Fibroblast of skin of scalp (primary cell): ENCODE measurements at places on chromosomes 4 and X.
A peak's percentile ranks its signal among the peaks of the same experiment; 100 is the strongest.

- peak; percentile 86 for DNase-seq
Measured at GRCh38 chr4:124953061-124953460, 240.5 kb upstream of the ANKRD50 start.

- peak; percentile 45 for DNase-seq
Measured at GRCh38 chr4:41413670-41414411, 124.1 kb upstream of the LIMCH1 start.

- DNase-seq: no peak
Measured at GRCh38 chr4:35884714-35885480, 359.4 kb downstream of the ARAP2 start.

GRCh38 chr4:48190839-48191238, 56.8 kb upstream of the TXK start:
- no peak for DNase-seq

GRCh38 chr4:121789960-121790829, 10.9 kb upstream of the EXOSC9 start:
- DNase-seq: peak; percentile 83

DNA sequence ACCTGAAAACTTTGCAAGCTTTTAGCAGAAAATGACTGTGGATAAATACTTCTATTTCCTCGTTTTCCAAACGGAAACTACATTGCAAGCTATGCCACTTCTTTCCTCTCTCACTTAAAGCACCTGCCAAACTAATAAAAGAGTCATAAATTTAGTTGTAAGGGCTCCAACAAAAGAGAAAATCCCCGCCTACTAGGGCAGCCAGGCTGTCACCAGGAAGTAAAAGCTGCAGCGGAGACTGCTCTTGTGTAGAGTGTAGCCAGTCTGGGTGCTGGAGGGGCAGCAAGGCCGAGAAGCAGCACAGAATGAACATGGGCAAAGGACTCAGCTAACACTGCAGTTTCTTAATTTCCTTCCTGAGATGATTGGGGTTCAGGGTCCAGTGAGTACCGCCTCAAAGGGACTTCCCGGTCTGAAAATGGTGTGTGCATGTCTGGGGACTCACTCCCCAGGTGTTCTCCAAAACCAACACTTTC, 89.3 kb upstream of the MAML3 start:
- no peak for DNase-seq

- no peak for DNase-seq
Measured at GRCh38 chr4:6854098-6854744, 55.4 kb upstream of the TBC1D14 start.

DNA sequence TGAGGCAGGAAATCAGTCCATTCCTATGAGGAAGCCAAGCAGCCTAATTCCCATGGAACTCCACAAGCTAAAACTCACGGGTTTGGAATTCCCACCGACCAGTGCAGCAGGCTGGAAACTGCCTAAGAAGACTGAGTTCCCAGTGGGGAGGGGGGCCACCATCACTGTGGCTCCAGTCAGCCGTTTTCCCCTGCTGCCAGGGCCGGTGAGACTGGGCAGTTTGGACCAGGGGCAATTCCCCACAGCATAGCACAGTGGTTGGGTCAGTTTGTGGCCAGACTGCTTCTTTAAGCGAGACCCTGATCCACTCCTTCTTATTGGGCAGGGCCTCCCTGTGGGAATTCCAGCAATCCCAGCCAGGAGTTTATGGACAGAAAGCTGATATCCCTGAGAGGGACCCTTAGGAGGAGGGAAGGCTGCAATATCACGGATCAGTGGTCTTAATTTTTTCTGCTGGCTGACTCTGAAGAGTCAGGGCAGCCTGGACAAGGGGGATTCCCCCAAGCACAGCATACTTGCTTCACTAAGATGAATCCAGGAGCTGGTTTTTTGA, 20.7 kb downstream of the PAGE5 start:
- no peak for DNase-seq

DNA sequence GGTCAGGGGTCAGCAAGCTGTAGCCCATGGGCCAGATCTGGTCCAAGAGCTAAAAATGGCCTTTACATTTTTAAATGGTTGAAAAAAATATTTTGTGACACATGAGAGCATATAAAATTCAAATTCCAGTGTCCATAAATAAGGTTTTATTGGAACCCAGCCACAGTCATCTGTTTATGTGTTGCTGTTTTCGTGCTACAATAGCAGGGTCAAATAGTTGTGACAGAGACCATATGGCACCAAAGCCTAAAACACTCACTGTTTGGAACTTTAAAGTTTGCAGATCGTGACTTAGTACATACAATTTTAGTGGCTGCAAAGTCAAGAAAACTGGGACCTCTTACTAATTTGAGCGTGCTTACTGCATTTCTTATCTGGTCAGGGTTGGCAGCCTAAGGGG, 29.2 kb downstream of the LAMP2 start:
- no peak for DNase-seq

DNA sequence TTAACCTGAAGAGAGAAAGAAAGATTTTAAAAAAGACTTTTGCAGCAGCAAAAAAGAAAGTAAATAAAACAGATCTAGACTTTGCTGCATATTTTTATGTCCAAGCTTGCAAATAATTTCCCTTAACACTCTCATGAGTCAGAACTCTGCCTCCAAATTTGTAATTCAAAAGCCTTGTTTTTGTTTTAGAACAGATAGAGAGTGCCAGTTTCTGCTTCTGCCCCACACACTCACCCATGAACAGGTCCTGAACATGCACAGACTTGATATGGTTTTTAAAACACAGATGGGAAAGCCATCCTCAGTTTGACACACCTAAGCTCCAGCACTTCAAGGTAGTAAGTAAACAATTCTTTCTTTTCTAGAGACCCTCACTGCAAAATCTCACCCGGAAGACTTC, 39.7 kb upstream of the VCX3B start:
- no peak for DNase-seq

DNA sequence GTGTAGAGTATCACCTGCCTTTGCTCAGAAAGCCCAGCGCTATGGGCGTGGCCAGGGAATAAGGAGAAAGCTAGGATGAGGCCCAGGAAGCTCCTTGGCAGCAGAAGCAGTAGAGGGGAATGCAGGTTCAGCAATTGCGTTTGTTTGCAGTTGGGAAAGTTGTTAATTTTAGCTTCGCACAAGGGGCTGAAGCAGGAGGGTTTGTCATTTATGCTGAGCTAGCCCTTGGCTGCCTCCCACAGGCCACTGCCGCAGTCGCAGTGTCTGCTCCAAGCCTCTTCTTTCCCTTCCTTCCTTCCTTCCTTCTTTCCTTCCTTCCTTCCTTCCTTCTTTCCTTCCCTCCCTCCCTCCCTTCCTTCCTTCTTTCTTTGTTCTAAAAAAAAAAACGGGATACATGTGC, 21.5 kb downstream of the FRMPD3 start:
- DNase-seq: no peak

DNA sequence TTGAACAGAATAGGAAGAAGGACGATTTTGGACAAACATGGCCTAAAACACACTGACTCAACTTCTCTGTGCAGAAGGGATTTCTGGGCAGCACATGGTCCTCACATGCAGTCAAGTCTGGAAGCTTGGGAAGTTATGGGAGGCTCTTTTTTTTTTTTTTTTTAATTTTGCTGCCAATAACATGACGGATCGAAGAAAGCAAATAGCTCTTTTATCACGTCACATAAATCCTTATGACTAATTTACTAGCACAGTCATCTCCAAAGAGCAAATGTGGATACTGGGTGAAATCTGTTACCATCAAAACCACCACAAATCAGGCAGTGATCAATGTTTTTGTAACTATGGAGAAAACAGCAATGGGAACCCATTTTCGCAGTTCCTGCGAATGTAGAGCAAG, 193.3 kb upstream of the FAM9B start:
- peak; percentile 18 for DNase-seq

DNA sequence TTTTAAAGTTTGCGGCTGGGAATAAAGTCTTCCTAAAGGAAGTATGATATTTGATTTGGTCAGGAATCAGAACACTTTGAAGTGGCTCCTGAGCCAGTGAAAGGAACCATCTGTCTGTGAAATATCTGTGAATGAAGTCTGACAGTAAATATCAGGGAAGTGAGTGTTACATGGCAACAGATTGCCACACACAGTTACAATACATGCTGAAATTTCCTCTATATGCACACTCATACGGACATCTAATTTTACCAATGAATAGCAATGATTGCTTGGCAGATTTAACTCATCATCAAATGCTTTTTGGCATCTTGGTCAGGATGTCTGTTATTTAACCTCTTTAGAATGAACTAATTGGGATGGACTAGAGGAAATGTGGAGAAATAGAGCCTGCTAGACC, 1023.8 kb downstream of the FAT4 start:
- no peak for DNase-seq

- no peak for DNase-seq
Measured at GRCh38 chr4:158203436-158203835, 6.8 kb upstream of the TMEM144 start.

DNA sequence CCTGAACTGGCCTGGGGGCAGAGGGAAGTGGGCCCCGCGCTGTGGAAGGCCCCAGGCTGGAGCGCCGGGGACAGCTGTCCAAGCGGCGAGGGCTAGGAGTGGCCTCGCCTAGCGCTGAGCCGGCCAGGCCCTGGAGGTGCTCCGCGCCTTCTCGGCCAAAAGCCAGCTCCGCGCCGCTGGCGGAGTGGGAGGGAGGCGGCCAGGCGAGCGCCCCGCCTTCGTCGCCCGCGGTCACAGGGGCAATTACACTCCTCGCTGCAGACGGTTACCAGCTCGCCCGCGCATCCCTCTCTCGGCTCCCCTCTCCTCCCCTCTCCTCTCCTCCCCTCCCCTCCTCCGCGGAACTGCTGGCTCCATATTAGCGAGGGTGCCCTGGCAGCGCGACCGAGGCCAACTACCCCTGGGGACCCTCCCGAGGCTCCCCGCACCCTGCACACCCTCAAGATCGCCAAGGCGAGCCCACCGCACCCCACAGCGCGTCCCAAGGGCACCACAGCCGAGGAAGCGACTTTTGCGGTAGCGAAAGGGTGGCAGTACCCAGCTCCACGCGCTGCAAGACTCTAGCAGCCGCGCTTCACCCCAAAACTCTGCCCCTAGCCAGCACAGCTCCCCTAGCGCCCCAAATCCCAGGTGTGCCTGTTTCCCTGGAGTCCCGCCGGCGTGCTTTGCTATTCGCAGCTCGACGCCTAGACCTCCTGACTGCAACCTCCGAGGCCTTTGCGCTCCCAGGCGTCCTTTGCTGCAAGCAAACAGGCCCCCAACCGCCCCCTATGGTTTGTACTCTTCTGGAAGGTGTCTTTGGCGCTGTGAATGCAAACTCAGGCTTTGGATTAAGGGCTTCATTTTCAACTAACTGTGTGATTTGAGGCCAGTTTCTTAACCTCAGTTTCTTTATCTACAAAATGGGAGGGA, 91.4 kb downstream of the BCOR start:
- DNase-seq: no peak

DNA sequence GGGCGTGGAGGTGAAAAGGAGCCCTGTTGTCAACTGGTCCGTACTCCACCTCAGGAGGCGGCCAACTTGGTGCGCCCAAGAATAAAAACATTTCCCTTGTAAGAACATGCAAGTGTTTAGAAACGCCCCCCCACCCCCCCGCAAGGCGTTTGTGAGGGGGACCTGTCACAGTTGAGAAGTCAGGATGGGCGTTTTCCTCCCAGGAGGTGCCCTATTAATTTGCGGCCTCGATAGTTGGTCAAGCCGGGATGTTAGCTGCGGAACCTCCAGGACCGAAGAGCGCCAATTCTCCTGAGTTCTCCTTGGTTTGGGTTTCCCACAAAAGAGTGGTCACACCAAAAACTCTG, 651 bp upstream of the SAP30 start:
- no peak for DNase-seq

- peak; percentile 40 for DNase-seq
Measured at GRCh38 chrX:151899622-151900021, 13.1 kb upstream of the MAGEA4 start.
